ENCODE measurements at places on chromosomes 3 and 15. TPM values are rescaled to one million over a fixed set of nuclear protein-coding genes. Genes with fewer than 3 reads are reported as not detected.

GRCh38 chr15:33700695-33701303, 267.5 kb upstream of the CHRM5 start:
- H3K27me3 ChIP-seq = no peaks in the 10 kb centered on the region
- H3K36me3 ChIP-seq = no peaks in the 10 kb centered on the region
- no peak overlapping the region for H3K27ac ChIP-seq

DNA sequence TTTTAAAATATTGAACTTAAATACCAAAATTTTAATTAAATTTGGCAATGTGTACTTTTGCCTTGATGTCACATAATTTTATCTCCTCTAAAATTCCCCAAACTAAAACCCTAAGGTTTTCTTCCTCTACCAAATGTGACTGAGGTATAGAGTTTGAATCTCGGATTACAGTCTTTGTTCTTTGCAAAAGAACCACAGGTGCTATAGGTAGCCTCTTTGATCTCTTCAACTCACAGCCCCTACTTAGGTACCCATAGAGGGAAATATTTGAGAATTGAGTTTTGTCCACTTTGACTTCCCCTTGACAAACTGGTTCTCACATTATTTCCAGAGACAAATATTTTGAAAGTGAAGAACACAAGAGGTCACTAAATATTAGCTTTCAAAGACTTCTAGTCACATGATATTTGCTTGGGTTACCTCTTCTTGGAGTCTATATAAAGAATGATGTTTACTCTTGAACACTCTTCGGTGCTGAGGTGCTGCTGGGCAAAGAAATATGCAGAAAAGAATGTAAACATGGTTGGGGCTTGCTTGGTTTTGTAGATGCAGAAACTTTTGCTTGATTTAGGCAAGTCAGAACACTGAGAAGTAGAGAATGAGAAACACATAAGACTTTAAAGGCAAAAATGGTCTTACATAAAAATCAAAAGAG, 120.8 kb upstream of the MCTP2 start:
- H3K4me3 ChIP-seq = no peak overlapping the region
- H3K36me3 ChIP-seq = no peaks in the 10 kb centered on the region
- H3K27ac ChIP-seq = no peak overlapping the region
- no peaks in the 10 kb centered on the region for H3K4me1 ChIP-seq

GRCh38 chr3:45865563-45865962, 20.8 kb upstream of the CCR9 start:
- H3K27ac ChIP-seq = no peak overlapping the region
- DNase-seq = no peak
- H3K27me3 ChIP-seq = no peaks in the 10 kb centered on the region
- no peaks in the 10 kb centered on the region for H3K4me1 ChIP-seq

GRCh38 chr3:175018946-175019727, 160.0 kb downstream of the NAALADL2 start:
- H3K4me3 ChIP-seq = no peak overlapping the region
- no peak for DNase-seq
- H3K4me1 ChIP-seq = no peaks in the 10 kb centered on the region
- H3K27me3 ChIP-seq = no peaks in the 10 kb centered on the region
- H3K36me3 ChIP-seq = no peaks in the 10 kb centered on the region

DNA sequence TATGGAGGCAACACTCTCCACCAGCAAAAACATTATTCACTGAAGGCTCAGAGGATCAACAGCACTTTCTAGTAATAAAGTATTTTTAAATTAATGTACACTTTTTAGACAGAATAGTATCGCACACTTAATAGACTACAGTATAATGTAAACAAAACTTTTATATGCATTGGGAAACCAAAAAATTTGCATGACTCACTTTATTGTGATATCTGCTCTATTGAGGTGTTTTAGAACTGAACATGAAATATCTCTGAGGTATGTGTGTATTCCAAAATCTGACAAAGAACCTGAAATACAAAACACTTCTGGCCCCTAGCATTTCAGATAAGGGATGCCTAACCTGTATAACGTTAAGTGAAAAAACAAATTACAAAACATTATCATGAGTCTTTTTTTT, 99.7 kb downstream of the PRICKLE2 start:
- no peak overlapping the region for H3K4me3 ChIP-seq
- no peaks in the 10 kb centered on the region for H3K27me3 ChIP-seq
- H3K4me1 ChIP-seq = no peaks in the 10 kb centered on the region
- no peak for DNase-seq

DNA sequence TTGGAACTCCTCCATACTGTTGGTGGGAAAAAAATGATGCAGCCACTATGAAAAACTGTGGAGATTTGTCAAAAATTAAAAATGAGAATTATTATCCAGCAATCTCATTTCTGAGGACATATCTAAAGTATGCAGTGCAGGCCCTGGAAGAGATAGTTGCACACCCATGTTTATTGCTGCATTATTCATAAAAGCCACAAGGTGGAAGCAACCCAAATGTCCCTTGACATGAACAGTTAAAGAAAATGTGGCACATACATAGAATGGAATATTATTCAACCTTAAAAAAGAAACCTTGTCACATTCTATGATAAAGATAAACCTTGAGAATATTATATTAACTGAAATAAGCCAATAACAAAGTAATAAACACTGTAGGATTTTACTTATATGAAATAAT, 80.9 kb upstream of the ARHGEF26 start:
- H3K27ac ChIP-seq = no peak overlapping the region
- H3K36me3 ChIP-seq = no peaks in the 10 kb centered on the region
- no peaks in the 10 kb centered on the region for H3K4me1 ChIP-seq
- H3K27me3 ChIP-seq = no peaks in the 10 kb centered on the region

GRCh38 chr3:27568393-27568792, 84.2 kb upstream of the SLC4A7 start:
- no peak overlapping the region for H3K4me3 ChIP-seq
- H3K27ac ChIP-seq = no peak overlapping the region
- H3K36me3 ChIP-seq = no peaks in the 10 kb centered on the region
- H3K27me3 ChIP-seq = no peaks in the 10 kb centered on the region

GRCh38 chr3:10194328-10195071, 29.8 kb downstream of the IRAK2 start:
- DNase-seq = no peak
- no peaks in the 10 kb centered on the region for H3K27me3 ChIP-seq
- peaks cover 89% of the 10 kb centered on the region for H3K4me1 ChIP-seq
- H3K27ac ChIP-seq = peak overlapping the region; percentile 97
- H3K36me3 ChIP-seq = no peaks in the 10 kb centered on the region

The ALCAM gene
- total RNA-seq = 110 TPM

The OSBPL10 gene
- 56.9 TPM for total RNA-seq

The DNAH12 gene
- 0.22 TPM for total RNA-seq

The CCDC39 gene
- not detected for total RNA-seq

All from PC-9 (cell line).